ENCODE measurements at places on chromosomes 3 and 15. TPM values are rescaled to one million over a fixed set of nuclear protein-coding genes. Genes with fewer than 3 reads are reported as not detected.

GRCh38 chr15:82124331-82125263, 78.8 kb upstream of the MEX3B start:
- no peak for DNase-seq

- DNase-seq: no peak
These were observed 6.3 kb downstream of the TIGIT start for GRCh38 chr3:114299941-114300624.

- DNase-seq: peak; percentile 97
These were observed at the start of gene DENND6A for GRCh38 chr3:57692396-57693147. TSS of gene DENND6A (minus strand) at chr3:57693077. CDS start at chr3:57693018, 59 bp downstream.

DNA sequence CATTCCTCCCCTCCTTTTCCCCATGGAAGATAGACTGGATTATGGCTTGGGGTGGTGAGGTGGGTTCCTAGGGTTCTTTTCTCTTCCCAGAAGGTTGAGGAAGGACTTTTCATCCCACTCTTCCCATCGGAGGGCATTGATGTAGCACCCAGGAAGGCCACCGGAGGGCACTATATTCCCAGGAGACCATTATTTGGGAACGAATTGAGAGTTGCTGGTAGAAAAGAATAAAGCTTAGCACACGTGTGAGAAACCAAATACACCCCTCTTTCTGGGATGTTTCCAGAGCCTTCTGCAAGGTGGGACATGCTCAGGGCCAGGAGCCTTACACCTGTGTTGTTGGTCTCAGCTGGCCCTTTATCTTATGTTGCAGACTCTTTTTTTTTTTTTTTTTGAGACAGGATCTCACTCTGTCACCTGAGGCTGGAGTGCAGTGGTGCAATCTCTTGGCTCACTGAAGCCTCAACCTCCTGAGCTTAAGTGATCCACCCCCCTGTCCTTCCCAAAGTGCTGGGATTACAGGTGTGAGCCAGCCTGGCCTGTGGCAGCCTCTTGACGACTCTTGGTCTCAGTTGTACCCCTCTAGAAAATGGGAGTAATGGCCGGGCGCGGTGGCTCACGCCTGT, 6.3 kb upstream of the CDC25A start:
- peak; percentile 71 for DNase-seq

GRCh38 chr3:190533511-190534281, 19.8 kb downstream of the IL1RAP start:
- peak; percentile 96 for DNase-seq

- DNase-seq: no peak
These were observed 22.8 kb upstream of the FLNB start for GRCh38 chr3:57985176-57985983.

- DNase-seq: no peak
These were observed 182.3 kb upstream of the LPP start for GRCh38 chr3:187971629-187972028.

The STRIT1 gene
- not detected for total RNA-seq

The SI gene
- 0.24 TPM for total RNA-seq

The SLC24A5 gene
- total RNA-seq: 12.3 TPM

DNA sequence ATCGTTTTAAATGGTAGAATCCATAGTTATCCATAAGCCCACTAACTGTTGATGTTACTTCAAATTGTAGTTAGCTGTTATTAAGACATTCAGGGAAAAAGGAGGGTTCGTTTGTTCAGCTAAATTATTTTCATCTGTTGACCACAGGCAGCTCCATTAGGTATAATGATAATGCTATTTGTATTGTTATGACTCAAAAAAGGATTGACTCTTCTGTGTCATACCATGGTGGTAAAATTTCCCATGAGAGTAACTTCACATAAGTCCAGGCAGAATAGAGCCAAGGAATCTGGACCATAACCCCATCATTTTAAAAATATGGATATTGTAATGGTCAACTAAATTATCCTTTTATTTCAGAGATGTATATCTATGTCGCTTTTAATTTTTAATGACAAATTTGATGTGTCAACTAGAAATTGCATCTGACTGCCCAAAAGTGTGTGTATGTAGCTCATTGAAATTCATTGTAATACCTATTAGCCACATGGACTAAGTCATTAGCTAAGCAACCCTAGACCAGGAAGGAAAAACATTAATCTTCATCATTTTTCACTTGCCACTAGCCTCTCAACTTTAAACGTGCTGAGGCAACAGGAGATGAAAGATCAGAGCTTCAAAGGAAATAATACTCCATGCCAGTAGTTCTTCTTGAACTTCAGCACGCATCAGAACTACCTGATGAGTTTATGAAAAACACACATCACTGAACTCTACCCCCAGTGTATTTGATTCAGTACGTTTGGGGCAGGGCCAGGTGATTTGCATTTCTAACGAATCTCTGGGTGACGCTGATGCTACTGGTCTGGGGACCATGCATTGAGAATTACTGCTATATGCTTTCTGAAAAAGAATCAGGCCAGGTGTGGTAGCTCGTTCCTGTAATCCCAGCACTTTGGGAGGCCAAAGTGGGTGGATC, 537.7 kb downstream of the UNC13C start:
- no peak for DNase-seq

The CPN2 gene
- total RNA-seq: not detected

The HTR3D gene
- total RNA-seq: not detected

The CLSTN2 gene
- 8.9 TPM for total RNA-seq

The ICE2 gene
- 51.0 TPM for total RNA-seq
